Activated CD4-positive, alpha-beta T cell treated with anti-CD3 and anti-CD28 coated beads, Interleukin-2, amount 50 U/mL, for 4 hours (primary cell): ENCODE measurements at places on chromosomes 4 and X.
A peak's percentile ranks its signal among the peaks of the same experiment; 100 is the strongest.

DNA sequence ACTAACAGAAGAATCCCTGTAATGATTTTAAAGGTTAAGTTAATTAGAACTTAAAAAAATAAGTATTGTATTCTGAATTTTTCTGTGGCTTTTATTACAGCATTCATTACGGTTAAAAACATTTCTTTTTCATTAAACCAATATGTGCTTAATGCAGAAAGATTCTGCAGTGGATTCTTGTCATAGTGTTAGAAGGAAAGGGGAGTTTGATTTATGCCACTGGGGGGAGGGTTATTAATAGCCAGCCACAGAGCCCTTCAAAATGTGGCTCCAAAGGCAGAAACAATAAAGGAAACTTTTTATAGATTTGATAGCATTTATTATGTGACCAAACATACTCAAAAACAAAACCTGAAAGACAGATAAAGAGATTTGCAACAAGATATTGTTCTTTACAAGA lies 9.1 kb downstream of the SMAD1 start:
- DNase-seq = no peak

DNA sequence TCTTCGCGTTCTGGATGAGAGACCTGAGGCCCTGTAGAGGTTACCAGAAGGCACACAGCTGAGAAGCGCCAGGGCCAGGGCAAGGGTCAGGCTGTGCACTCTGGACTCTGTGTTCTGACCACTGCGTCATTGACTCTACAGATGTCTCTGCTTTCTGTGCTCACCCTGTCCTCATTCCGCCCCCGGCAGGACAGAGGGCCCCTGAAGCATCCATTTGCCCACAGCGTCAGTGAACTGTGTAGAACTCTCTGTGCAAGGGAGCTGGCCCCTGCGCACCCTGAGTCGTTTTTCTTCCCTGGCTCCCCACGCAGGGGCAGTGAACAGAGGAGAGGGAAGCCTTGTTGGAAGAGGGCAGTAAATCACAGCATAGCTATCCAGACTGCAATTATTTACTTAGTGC lies 6.1 kb upstream of the WAS start:
- DNase-seq = no peak

- DNase-seq = no peak
Observed at GRCh38 chr4:155818639-155819038, 47.4 kb downstream of the ASIC5 start.

GRCh38 chr4:111562826-111563225 lies 582.4 kb upstream of the FAM241A start:
- DNase-seq = no peak

DNA sequence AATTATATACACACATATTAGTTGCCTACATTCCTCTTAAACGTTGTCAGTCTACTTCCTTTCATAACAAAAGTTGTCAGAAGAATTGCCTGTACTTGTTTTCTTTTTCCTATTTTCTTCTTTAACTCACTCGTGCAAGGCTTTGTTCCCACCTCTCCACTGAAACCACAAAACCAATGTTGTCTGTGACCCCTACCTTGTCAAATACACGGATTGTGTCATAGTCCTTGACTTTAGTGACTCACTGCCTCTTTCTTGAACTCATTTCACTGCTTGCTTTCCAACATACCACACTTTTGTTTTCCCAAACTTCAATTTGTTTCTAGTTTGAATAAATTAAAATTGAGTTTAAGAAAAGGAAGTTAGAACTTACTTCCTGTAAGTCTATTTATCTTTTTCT lies 283.9 kb upstream of the AGA start:
- no peak for DNase-seq

DNA sequence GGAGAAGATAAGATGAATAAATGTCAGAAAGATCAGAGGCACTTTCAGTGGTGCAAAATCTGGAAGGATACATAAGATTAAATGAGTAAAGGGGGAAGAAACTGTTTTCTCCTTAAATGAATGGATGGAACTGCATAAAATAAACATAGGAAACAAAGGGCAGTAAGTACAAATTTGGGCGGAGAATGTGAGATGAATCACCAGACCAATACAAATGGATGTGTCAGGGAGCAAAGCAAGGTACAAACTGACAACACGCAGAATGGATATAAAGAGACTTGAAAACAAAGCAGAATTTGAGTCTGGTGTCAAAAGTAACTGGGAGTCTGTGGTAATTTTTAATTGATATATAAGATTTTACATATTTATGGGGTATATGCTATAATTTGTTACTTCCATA lies 175.3 kb upstream of the PCDH18 start:
- DNase-seq = no peak

- DNase-seq = no peak
Observed at GRCh38 chrX:70176938-70177533, at the start of gene DGAT2L6. Gene DGAT2L6, plus strand, starts transcription at chrX:70177483. Its CDS starts 100 bp downstream, at chrX:70177583.

DNA sequence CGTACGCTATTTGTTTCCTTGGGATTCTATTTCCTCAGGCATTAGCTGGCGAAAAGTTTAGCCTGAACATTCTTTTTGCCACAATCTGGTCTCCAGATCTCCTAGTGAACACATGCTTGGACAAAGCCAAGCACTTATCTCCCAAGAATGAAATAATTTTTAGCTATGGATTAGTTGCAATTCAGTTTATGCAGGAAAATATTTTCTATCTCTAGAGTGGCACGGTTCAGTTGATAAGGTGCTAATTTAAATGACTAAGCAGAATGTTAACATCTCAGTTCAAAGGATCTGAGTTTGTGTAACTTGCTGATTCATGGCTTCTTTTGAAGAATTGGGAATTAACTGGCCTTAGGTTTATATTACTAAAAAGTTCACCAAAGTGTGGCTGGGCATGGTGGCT lies 58.1 kb upstream of the JADE1 start:
- no peak for DNase-seq

DNA sequence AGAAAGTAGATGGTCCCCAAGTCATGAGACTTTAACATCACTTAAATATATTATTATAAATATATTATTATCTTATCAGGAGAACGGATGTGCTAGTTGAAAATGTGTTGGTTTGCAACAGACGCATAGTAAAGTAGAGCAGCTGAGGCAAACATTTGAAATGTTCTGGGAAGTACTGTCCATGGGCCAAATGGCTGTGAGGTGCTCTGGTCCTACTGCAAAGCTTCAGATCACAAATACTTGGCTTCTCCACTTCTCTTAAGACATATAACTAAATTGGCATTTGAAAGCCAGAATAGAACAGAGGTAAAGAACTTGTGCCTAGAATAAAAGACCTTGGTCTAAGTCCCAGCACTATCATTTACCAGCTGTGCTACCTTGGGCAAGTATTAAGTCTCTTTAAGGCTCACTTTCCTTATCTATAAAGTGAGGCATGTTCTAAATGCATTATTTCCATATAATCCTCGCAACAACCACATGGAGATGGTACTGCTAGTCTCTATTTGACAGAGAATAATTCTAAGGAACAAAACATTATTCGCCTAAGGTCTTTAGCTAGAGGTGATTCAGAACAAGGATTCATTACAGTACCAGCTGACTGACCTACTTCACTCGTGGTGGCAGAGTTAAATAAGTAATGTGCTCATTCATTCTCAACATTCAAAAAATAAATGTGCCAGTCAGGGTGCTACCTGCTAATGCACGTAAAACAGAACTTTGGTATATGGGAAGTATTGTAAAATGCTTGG lies 297.1 kb downstream of the PPP3CA start:
- no peak for DNase-seq

- DNase-seq = no peak
Observed at GRCh38 chr4:120749445-120750151, 172.9 kb downstream of the PRDM5 start.

DNA sequence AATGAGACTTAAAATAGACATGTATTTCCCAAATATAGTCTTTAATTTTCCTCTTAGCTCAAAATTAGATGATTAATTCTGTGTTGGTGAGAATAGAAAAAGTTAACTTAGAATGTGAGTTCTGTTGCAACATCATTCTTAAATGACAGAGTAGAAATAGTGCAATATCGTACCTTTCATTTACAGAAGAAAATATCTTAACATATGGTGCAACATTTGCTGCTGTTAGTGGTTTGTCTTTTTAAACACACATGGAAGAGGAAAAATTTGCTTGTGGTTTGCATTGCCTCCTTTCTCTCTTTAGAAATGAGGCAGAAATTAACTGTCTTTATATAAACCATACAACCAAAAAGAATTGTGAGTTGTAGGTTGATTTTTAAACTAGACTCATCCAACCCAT lies 39.3 kb upstream of the FHDC1 start:
- DNase-seq = no peak

DNA sequence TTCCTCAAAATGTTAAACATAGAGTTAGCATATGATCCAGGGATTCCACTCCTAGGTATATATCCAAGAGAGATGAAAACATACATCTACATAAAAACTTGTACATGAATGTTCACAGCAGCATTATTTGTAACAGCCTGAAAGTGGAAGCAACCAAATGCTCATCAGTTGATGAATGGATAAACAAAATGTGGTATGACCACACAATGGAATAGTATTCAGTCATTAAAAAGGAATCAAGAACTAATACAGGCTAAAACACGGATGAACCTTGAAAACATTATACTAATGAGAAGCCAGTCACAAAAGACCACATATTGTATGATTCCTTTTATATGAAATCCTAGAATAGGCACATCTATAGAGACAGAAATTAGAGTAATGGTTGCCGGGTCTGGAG lies 42.7 kb upstream of the IQSEC2 start:
- no peak for DNase-seq

DNA sequence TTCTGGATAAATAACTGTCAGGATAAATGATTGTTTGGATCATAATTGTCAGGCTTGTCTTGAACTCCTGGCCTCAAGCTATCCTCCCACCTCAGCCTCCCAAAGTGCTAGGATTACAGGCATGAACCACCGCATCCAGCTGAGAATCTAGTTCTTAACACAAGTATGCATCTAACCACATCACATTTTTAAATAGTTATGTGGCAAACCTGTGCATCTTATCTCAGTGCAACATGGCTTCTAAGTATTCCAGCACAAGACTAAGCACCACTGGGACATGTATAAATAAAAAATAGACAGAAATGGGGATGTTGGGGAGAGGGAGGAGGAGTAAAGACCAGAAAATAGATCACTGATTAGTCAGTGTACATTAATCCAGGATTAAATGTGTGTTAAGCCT lies 74.7 kb upstream of the TBL1X start:
- no peak for DNase-seq

DNA sequence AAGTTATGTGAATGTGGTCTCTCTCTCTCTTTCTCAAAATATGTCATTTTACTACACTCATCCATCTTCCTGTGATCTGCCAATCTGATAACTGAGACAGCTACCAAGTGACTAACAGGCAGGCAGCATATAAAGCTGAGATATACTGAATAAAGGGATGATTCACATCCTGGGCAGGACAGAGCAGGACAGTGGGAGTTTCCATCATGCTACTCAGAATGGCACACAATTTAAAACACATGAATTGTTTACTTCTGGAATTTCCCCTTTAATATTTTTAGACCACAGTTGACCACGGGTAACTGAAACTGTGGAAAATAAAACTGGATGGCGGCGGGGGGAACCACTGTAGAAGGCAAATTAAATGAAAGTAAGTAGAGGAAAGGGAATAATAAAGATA lies 58.6 kb upstream of the DCTD start:
- no peak for DNase-seq

DNA sequence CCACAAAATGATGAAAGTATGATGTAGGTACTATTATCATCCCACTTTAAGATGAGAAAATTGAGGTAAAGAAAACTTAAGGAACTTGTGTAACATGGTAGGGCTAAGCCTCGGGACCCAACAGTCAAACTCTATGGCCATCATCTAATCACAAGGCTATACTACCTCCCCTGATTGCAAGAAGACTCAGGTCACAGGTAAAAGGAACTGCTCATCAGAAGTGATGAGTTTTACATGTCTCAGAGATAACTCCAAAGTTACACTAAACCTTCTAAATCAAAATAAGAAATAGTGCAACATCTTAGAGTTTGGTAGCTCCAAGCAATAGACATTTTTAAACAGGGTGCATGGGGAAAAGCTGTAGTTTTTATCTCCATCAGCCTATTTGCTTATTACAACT lies 96.5 kb upstream of the MYOZ2 start:
- no peak for DNase-seq

- peak; percentile 3 for DNase-seq
Observed at GRCh38 chr4:15729910-15730533, 27.2 kb downstream of the BST1 start.

DNA sequence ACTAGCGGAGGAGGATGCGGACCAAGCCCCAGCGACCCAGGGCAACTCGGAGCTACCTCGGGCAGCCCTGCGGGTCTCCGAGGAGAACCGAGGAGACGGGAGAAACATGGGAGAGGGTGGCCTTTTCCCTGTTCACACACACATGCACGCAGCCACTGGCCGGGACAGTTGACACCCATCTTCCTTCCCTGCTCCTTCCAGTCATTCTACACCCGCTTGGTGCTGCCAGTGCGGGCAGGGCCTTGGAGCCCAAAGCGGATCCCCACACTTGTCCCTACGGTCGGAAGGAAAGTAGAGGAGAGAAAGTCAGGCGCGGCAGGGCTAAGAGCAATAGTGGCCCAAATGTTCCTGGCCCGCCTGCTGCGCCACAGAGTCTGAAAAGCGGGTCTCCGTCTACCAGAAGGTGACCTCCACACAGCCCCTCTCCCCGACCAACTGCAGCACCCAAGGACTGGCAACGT lies 1.1 kb upstream of the PPP3CA start:
- no peak for DNase-seq

DNA sequence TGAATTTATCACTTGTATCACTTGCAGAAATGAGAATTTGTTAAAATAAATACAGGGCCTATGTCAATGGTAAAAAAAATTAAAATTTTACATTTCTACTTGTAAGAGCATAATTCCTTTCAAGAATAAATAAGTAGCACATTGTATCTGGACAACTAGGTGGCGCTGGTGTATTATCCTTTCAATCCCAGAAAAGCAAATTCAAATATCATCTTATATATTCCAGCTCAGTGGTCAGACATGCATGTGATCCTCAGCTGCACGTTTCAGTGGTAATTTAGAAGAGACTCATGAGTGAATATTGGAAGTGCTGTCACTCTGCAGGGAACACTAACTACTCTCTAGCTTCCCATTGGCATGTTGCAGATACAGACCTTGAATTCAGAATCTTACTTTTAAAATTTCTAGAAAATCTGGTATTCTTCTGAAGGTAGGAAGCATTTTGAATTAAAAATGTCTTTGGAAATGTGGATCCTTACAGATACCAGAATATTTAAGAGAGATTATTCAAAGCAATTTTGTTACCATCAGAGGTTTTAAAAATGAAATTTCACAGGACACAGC lies 1414.7 kb upstream of the TENM3 start:
- DNase-seq = no peak

GRCh38 chr4:182533964-182534363 lies 290.8 kb downstream of the TENM3 start:
- DNase-seq = no peak

DNA sequence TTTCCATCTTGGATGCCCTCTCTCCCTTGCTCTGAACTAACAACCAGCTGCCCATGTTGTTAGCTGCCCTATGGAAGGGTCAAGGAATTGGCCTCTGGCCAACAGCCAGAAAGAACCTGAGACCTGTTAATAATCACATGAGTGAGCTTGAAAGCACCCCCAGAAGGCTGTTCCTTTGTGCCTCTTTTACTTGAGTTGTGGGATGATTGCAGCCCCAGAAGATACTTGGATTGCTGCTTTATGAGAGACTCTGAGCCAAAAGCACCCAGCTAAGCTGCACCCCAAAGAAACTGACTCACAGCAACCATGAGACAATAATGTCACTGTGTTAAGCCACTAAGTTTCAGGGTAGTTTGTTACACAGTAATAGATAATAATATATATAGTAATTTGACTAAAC lies 73.3 kb downstream of the FRYL start:
- DNase-seq = no peak
